Hematopoietic multipotent progenitor cell treated with erythropoietin and hydrocortisone succinate and interleukin-3 and kit ligand, for 15 days (in vitro differentiated cells): ENCODE measurements at places on chromosomes 3 and 15.

- DNase-seq, result no peak
Observed at GRCh38 chr3:60703008-60703407, 548.2 kb downstream of the FHIT start.

GRCh38 chr3:69451594-69451993, 65.7 kb upstream of the FRMD4B start:
- DNase-seq, result no peak

DNA sequence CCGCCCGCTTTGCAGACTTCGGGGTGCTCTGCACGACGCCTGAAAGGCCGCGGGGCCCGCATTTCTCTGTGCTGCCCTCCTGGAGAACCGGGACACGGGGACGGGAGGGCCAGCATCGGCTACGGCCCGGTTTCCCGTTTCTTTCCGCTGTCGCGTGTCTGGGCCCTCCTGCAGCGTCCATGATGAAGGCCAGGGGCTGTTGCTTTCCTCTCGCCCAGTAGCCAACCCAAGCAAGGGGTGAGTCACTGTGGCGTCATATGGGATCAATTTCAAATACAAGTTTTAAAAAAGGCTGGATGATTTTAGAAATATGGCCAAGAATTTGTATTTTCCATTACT, 435 bp downstream of the SLC35G2 start:
- DNase-seq, result no peak

DNA sequence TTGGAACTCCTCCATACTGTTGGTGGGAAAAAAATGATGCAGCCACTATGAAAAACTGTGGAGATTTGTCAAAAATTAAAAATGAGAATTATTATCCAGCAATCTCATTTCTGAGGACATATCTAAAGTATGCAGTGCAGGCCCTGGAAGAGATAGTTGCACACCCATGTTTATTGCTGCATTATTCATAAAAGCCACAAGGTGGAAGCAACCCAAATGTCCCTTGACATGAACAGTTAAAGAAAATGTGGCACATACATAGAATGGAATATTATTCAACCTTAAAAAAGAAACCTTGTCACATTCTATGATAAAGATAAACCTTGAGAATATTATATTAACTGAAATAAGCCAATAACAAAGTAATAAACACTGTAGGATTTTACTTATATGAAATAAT, 80.9 kb upstream of the ARHGEF26 start:
- DNase-seq, result no peak

- no peak for DNase-seq
Observed at GRCh38 chr15:50143255-50143860, 24.3 kb upstream of the ATP8B4 start.

GRCh38 chr15:40452296-40453090, 11.7 kb downstream of the BAHD1 start:
- DNase-seq, result no peak

DNA sequence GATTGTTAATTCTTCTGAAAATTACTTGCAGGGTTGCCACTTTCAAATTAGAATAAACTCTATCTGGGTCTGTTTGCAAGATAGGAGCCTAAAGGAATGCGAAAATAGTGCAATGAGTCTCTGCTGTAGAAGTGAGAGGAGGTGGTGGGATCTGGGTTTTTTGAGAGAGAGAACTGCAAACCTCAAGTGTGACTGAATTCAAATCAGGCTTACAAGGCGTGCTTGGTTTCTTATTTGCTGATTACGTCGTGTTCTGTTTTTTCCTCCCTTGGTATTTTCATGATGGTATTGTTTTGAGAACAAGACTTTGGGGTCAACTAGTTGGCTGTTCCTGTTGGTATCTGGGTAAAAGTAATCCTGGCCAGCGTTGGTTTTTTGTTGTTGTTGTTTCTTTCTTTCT, 490.9 kb upstream of the CFAP20DC start:
- DNase-seq, result no peak

- DNase-seq, result no peak
Observed at GRCh38 chr15:38196076-38196475, 56.6 kb upstream of the SPRED1 start.

DNA sequence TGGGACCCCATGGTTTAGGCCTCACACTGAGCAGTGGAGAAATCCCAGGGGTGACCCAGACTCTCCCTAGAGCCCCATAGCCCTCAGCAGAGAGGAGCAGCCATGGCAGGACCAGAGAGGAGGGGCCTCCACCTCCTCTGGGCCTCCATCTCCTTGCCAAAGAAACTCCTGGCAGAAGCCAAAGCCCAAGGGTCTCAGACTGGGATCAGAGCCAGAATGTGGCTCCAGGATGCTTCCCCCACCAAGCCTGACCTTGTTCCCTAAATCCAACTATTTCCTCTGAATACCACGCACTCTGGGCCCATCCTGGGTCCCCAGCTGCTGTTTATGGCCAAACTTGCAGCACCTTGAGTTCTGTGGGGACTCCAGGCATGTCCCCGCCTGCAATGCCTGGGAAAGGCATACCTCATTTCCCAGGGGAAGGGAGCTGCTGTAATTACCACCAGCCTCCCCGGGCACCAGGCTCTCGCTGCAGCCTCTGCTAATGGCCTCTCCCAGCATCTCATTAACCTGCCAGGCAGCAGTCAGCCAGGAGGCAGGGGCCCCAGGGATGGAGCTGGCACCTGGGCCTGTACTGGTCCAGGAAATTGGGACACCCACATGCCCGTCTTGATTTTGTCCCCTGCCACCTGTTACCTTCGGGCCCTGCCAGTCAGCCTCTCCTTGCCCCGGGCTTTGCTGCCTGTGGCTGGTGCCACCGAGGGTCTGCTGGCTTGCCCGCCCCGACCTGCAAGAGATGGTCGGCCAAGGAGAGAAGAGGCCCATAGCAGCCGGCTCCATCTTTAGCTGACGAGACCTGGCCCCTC, 4.6 kb downstream of the CCDC9B start:
- no peak for DNase-seq

- DNase-seq, result no peak
Observed at GRCh38 chr3:102195198-102195948, 239.4 kb upstream of the ZPLD1 start.

GRCh38 chr15:34217587-34218225, 7.1 kb upstream of the EMC4 start:
- no peak for DNase-seq

GRCh38 chr3:100412912-100413590, 11.7 kb downstream of the LNP1 start:
- no peak for DNase-seq

GRCh38 chr3:115792206-115792955, 169.1 kb downstream of the GAP43 start:
- no peak for DNase-seq

DNA sequence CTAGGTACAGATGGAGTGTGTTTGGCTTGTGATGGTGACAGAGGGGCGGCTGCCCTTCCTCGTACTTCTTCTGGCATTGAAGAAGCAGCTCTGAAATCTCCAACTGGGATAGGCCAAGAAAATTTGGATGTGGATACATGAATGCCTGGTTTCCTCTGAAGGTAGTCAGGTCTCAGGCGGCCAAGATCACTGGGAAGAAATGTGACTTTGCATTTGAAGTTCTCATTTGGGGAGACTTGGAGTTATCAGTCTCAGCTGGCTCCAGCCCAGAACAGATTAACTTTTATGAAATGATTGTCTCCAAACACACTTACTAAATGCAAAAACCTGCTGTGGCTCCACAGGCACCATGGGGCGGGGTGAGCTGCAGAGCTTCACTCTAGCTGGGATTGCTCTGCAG, 215.9 kb downstream of the THSD4 start:
- DNase-seq, result no peak

DNA sequence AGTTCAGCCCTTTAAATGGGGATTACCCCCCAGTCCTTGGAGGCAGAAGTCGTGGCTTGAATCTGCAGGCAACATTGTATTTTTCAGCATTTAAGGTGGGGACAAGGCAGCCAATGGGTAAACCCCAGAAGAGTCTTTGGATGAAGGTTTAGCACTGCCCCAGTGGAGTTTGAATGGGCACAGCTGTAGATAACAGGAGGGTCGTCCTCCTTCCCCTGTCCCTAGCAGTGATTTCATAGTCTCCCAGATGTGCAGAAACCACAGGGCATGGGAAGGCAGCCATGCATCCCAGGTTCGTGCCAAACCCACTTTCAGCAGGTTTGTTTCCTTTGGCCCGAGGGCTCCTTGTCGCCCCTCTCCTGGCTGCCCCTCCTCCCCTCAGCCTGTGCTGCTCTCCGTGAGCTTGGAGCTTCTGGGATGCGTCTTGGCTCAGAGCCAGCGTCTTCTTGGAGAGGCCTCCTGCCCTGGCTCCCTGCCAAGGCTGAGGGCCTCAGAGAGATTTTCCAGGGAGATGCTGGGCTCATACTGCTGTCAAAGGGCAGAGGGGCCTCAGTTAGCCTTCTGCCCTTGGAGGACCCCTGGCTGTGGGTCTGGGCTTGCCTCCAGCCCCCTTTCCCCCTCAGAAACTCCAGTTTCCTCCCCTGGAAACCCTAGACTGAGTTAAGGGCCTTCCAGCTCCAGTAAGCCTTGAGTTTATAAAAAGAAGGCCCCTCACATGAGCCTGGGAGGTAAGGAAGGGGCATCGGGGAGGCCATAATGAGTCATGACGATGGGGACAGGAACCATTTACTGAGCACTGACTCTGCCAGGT, 48.9 kb upstream of the POLG start:
- DNase-seq, result peak; percentile 10

- DNase-seq, result no peak
Observed at GRCh38 chr3:192026661-192027060, 565.7 kb downstream of the PYDC2 start.

GRCh38 chr15:81336568-81336967, 12.6 kb upstream of the STARD5 start:
- peak; percentile 21 for DNase-seq

DNA sequence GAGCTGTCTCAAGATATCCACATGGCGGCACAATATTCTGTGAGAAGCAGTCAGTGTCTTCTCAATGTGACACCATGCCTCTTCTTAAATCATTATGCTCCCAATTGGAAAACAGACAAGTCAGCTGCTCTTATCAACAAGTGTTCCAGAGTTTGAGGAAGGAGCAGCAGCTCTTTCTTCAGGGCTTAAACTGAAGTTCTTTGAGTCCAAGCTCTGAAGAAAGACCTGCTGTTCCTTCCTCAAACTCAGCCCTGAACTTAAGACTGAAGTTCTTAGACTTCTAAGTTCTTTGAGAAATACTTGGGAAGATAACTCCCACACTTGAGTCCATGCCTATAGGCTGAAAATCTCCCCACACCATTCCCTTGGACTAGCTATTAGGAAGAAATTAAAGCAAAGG, 43.4 kb downstream of the NPTN start:
- no peak for DNase-seq

- no peak for DNase-seq
Observed at GRCh38 chr3:111548092-111548491, 6.1 kb downstream of the CD96 start.

GRCh38 chr15:31499953-31500765, 173.5 kb downstream of the KLF13 start:
- no peak for DNase-seq

GRCh38 chr15:63950911-63951481, 95.3 kb downstream of the DAPK2 start:
- no peak for DNase-seq

DNA sequence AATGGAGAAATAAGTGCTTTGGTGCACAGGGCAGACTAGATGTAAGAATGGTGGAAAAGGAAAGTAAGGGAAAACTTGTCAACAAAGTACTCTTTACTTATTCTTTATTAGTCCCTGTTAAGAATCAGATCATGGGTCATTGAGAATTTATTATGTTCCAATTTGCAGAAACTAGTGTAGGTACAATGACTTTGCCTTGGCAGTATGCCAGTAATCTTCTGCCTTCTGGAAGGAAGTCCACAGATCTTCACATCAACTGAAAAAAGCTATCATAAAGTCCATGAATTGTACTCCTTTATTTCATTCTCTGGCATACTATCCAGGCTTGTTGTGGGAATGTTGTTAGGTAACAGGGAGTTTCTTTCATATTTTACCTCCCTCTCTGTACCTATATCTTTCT, 88.2 kb upstream of the FLNB start:
- DNase-seq, result peak; percentile 62

DNA sequence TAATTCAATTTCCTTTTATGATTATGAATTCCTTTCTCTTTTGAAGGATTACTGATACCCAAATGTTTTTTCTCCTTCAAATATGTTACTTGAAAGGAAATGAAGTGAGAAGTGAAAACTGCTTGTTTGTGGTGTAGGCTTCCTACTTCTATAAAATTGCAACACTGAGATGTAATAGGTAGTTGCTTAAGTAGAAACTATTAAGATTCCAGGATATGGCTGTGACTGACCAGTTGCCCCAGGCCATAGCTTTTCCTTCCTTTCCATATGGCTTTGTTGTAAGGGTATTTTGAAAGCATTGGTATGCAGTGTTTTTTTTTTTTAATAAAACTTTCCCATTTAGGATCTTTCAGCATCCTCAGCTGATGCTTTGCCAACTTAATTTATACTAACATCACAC, 28.5 kb downstream of the DNAJC13 start:
- no peak for DNase-seq

DNA sequence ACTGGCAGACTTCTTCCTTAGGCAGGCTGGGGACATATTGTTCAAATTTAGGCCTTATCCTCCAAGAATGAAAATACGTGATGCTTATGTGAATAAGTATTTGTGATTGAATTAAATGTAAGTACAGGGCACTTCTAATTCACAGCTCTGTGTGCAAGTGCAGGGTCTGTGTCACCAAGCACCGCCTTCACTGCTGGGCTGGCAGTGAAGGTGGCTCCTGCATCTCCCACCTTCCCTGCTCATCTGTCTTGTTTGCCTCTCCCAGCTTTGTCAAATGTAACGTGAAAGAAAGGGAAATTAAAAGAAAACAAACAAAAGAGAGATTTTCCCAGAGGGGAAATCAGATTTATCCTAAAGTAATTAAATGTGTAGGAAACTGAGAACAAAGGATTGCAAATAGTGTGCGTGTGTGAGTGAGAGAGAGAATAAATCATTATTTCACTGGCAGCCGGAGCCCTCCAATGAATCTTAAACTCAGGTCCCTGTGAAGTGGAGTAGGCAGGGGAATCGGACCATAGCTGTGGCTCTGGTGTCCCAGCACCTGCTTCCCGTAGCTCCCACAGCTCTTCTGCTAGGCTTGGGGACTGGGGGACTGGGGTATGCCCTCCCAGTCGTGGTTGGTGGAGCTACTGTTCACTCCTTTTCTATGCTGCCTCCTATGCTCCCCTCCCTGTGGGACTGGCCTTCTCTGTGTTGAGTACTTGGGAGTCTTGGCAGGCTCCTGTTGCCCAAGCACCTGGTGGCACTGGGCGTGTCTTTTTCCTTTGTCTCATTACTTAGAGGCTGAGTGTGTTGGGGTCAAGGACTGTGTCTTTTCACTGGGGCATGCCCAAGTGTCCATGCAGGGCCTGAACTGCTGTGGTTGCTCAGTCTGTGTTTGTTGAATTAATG, 222.2 kb downstream of the EPHB1 start:
- DNase-seq, result no peak

GRCh38 chr3:169103951-169104941, 559.3 kb downstream of the MECOM start:
- DNase-seq, result no peak
